Neural crest cell (in vitro differentiated cells): ENCODE measurements at places on chromosomes 12 and 14. TPM values are rescaled to one million over a fixed set of nuclear protein-coding genes. Genes with fewer than 3 reads are reported as not detected.

- H3K27ac ChIP-seq: no peak overlapping the region
- H3K27me3 ChIP-seq: no peaks in the 10 kb centered on the region
- no peaks in the 10 kb centered on the region for H3K4me1 ChIP-seq
- no peaks in the 10 kb centered on the region for H3K36me3 ChIP-seq
- DNase-seq: no peak
Measured at GRCh38 chr12:128938886-128939285, 85.6 kb downstream of the GLT1D1 start.

DNA sequence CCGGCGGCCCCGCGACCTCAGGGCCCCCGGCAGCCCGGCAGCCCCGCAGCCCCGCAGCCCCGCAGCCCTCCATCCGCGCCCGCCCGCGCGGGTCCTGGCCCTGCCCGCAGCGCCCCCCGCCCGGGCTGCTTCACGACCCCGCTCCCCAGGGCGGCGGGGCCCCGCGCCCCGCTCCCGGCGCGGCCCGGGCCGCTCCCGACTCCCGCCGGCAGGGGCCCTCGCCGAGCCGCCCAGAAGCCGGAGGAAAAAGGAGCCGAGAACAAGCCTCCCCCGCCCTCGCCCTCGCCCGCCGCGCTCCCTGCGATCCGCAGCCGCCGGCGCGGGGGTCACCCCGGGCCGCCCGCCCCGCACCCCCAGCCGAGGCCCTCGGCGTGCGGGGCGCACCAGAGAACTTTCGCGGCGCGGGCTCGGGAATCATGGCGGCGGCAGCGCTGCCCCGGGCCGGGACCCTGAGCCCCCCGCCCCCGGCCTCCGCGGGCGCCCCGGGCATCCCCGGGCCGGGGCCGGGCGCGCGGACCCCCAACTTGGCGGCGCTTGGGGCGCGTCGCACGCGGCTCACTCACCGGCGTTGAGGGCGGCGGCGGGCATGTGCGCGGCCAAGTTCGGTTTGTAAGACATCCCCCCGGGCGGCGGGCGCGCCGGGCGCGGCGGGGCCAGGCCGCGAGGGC is 521 bp downstream of the CDK2AP1 start:
- no peak overlapping the region for H3K4me3 ChIP-seq
- H3K36me3 ChIP-seq: peaks cover 9% of the 10 kb centered on the region
- peak; percentile 61 for DNase-seq
- H3K27ac ChIP-seq: no peak overlapping the region

GRCh38 chr12:70598467-70599193 is 38.6 kb downstream of the PTPRB start:
- no peaks in the 10 kb centered on the region for H3K27me3 ChIP-seq
- no peak overlapping the region for H3K4me3 ChIP-seq
- no peak overlapping the region for H3K27ac ChIP-seq
- no peak for DNase-seq
- no peaks in the 10 kb centered on the region for H3K36me3 ChIP-seq
- peaks cover 7% of the 10 kb centered on the region for H3K4me1 ChIP-seq

C1S gene
- 2.2 and 3.6 TPM in 2 replicates for total RNA-seq

DNA sequence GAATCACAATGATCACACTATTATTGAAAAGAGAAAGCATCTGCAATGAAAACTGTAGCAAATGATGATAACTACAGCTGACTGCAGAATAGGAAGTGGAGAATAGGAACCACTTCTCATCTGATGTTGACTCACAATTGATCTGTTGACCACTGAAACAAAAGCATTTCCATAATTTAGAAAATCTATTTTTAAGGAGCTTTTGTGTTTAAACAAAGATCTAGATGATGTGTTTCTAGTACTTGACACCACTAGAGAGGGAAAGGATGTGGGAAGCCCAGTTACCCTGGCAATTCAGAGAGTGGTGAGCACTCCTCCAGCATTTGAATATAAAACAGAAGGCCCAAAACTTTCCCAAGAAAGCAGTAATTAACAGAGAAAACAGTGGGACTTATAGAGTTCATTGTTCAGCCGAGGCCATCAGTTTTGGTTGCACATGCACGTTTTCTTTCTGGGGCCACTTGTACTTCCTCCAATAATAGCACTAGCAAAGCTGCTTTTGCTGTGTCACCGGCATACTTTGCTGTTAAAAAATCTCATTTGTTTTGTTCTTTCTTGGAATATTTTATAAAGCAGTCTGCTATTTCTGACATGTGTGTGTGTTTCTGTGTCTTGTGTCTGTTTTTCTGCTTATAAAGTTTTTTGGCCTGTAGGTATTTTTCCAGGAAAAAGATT is 76.1 kb upstream of the HECTD1 start:
- H3K4me1 ChIP-seq: no peaks in the 10 kb centered on the region
- no peak overlapping the region for H3K4me3 ChIP-seq
- no peak overlapping the region for H3K27ac ChIP-seq
- no peak for DNase-seq
- H3K27me3 ChIP-seq: no peaks in the 10 kb centered on the region

DNA sequence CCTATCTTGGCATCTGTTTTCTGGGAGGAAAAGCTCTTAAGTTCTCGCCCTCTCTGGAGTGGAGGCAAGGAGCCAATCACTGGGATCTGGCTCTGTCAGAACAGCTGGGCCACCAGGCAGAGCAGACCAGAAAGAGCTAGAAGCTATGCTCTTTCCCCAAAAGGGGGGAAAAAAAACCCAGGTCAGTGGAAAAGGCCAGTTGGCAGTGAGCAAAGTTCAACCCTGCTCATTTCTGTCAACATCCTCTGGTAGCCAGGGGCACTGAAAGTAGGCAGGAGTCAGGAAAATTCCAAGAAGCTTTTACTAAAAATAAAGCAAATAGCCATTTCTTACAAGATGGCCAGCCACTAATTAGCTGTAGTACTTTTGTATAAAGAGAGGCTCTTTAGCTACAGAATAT is 36.6 kb upstream of the PAX9 start:
- H3K4me3 ChIP-seq: no peak overlapping the region
- no peaks in the 10 kb centered on the region for H3K4me1 ChIP-seq
- no peak overlapping the region for H3K27ac ChIP-seq
- no peaks in the 10 kb centered on the region for H3K36me3 ChIP-seq
